ENCODE measurements at places on chromosomes 13 and 19.

DNA sequence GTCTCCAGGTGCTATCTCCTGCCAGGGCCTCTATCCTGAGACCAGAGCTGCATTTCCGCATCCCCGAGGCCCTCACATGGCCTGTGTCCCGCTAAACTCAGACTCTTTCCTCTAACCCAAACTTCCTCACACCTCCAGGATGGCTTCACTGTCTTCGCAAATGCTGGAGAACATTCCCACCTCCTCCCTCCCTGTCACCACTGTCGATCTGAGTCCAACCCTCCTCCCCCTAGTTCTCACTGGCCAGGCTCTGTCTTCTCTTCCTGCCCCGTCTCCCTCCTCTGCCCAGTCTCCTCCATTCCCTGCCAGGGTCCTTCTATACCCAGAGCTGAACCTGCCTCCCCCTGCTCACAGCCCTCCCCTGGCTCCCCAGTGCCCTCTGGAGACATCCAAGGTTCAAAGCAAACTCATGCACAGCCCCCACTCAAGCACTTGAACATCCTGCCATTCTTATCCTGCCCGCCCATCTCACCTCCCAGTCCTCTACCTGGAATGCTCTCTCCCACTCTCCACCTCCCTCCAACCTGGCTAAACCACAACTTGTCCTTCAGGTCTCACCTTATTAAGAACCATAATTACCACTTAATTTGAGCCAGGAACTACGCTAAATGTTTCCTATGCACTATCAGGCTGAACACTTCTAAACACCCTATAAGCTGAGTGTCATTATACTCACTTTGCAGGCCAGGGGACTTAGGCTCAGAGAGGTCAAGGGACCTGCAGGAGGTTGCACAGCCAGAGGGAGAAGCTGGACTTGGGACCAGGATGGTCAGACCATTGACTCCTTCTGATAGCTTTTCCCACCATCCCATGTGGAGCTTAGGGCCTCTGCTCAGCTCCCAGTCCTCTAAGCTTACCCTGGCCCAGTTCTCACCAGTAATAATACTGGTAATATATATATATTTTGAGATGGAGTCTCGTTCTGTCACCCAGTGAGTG, 961 bp upstream of the VSIG10L start:
- DNase-seq, result no peak

GRCh38 chr13:43529796-43530195, 257.0 kb downstream of the ENOX1 start:
- DNase-seq, result no peak

GRCh38 chr13:26619358-26619757, 61.9 kb downstream of the WASF3 start:
- peak; percentile 89 for DNase-seq

DNA sequence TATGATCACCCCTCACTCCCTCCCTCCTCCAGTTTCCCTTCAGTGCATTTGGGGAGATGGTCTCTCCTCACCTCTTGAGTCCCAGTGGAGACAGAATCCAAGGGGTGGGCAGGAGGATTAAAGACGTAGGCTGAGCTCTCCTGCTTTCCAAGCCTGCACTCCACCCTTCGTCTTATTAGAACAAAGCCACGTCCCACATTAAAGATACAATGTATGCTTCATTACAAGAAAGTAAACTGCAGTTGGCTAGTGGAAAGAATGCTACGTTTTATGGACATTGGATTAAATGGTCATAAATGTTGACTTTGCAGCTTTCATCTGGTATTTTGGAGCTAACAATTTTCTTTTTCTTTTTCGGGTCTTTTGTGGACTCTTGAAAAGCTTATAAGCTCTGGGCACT, 1.5 kb upstream of the KLK11 start:
- DNase-seq, result no peak

GRCh38 chr19:30167206-30167868, 204.8 kb upstream of the ZNF536 start:
- DNase-seq, result no peak

GRCh38 chr19:47157431-47158321, 27.0 kb downstream of the SAE1 start:
- peak; percentile 81 for DNase-seq

GRCh38 chr19:29040292-29040691, 172.7 kb downstream of the UQCRFS1 start:
- no peak for DNase-seq

DNA sequence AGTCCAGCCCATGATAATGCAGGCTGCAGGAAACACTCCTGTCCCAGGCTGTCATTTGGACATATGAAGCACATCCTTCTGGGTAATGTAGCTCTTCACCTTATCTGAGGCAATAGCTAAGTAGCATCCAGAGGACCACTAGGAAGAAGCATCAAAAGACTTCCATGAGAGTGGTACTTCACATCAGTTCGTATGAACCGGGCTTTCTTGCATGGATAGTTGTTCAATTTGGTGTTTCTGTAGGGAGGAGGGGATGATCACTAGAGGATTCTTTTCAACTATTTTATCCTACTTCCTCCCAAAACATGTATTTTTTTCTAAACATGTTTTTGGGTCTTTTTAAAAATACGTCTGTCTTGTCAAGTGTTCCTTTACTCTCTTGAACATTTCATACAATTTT, 12.9 kb downstream of the ZNF302 start:
- no peak for DNase-seq

DNA sequence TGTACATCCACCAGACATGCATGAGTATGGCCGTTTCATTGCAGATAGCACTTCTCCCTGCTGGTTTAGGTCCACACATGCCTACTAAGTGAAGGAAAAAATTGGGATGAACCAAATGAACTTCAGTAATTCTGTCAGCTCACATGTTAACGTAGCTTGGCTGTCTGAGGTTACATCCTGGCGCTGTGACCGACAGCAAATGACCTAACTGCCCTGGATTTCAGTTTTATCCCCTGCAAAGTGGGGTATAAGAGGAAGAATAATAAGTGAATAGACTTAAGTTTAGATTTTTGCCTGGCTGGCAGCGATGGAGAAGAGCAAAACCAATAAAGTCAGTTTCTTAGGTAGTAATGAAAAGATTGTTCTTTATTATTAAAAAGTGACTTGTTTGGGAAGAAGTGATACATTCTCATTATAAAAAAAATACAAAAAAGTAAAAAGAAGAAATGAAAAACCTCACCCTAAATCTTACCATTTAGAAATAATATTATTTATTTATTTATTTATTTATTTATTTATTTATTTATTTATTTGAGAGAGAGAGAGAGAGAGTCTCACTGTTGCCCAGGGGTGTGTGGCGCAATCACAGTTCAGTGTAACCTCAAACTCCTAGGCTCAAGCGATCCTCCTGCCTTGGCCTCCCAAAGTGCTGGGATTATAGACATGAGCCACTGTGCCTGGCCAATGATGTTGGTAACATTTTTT, 4.2 kb upstream of the RNF113B start:
- DNase-seq, result no peak

DNA sequence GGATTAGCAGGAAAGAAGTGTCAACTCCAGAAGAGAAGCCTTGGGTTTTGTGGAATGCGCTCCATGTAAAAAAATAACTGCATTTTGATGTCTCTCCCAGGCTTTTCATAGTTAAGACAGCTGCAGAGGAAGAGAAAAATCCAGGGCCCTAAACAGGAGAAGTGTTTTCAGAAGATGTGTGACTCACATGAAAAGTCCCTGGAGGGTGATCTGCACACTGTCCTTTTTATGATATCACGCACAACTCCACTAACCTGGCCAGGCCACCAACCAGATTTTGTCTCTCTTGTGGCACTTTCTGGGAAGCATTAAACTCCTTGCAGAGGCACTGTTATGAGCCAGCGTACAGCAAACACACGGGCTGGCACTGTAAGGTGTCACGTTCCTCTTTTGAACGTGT, 267.3 kb downstream of the FGF9 start:
- DNase-seq, result no peak

GRCh38 chr19:46818812-46819211, 30.4 kb upstream of the SLC1A5 start:
- DNase-seq, result peak; percentile 26

GRCh38 chr13:78700121-78700910, 41.4 kb upstream of the OBI1 start:
- DNase-seq, result peak; percentile 5

GRCh38 chr13:27721681-27722080, 70.6 kb upstream of the GSX1 start:
- no peak for DNase-seq

- no peak for DNase-seq
Observed at GRCh38 chr13:49939321-49939720, 3.2 kb upstream of the SPRYD7 start.

DNA sequence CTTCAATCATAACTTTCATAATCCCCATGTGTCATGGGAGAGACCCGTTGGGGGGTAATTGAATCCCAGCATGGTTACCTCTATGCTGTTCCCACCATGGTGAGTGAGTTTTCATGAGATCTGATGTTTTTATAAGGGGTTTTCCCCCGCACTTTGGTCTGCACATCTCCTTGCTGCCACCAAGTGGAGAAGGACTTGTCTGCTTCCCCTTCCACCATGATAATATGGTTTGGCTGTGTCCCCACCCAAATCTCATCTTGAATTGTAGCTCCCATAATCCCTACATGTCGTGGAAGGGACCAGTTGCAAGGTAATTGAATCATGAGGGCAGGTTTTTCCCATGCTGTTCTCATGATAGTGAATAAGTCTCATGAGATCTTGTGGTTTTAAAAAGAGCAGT, 524.9 kb downstream of the SLITRK5 start:
- no peak for DNase-seq

GRCh38 chr19:9828551-9829063, 889 bp downstream of the UBL5 start:
- no peak for DNase-seq
